ENCODE measurements at places on chromosomes 13 and 19.

- DNase-seq, result no peak
Measured at GRCh38 chr13:28044608-28045007, 55.8 kb downstream of the FLT3 start.

GRCh38 chr13:28492569-28493367 is 2.2 kb downstream of the FLT1 start:
- no peak for DNase-seq

DNA sequence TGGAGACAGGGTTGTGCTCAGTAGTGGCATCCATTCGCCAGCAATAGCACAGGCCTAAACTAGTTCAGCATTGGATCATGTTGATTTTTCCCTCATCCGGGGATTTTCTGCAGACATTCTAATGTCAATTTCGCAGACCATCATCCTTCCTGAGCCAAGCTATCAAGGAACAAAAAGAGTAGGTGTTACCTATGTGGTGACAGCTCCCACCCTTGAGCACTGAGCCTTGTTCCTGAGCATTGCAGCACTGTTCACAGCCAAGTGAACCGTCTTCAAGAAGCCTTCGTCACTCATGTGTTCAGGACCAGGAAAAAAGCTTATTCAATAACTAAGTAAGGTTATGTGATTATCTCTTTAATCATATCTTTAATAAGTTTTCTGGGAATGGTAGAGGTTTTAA is 576.2 kb downstream of the UQCRFS1 start:
- DNase-seq, result no peak

GRCh38 chr13:98221234-98221633 is 44.2 kb upstream of the RNF113B start:
- DNase-seq, result peak; percentile 12

DNA sequence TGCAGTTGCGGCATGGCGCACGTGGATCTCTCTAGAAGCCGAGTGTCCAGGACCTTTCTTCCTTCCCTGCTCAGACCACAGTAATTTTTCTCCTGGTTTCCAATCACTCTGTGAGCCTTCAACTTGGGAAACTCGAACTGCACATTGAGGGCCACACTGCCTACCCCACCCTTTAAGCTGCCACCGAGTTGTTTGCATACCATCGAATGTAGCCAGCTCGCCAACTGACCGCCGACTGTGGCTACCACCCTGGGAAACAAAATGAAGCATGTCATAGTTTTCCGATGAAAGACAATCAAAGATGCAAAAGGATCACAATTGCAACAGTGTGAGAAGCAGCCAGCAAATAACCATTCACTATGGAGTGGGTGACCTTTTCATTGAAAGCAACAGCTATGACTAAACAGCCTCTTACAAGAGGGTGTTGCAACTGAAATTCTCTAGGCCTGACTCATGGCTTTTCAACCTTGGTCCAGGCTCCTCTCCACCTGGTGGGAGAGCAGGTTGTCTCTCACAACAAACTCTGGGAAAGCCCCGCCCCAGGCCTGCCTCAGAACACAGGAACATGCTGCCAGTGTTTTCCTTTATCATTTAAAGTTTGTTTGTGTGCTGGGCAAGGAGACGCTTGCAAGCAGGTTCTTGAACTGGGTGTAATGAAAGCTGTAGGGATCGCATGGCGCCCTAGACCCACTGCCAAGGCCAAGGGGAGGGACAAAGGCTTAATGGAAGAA is 141.7 kb upstream of the SERP2 start:
- DNase-seq, result no peak

GRCh38 chr13:109148243-109148642 is 518.8 kb downstream of the MYO16 start:
- DNase-seq, result no peak

- no peak for DNase-seq
Measured at GRCh38 chr19:55537741-55538111, 793 bp upstream of the SBK2 start.

GRCh38 chr19:17339088-17339741 is 1.9 kb downstream of the GTPBP3 start:
- DNase-seq, result no peak

DNA sequence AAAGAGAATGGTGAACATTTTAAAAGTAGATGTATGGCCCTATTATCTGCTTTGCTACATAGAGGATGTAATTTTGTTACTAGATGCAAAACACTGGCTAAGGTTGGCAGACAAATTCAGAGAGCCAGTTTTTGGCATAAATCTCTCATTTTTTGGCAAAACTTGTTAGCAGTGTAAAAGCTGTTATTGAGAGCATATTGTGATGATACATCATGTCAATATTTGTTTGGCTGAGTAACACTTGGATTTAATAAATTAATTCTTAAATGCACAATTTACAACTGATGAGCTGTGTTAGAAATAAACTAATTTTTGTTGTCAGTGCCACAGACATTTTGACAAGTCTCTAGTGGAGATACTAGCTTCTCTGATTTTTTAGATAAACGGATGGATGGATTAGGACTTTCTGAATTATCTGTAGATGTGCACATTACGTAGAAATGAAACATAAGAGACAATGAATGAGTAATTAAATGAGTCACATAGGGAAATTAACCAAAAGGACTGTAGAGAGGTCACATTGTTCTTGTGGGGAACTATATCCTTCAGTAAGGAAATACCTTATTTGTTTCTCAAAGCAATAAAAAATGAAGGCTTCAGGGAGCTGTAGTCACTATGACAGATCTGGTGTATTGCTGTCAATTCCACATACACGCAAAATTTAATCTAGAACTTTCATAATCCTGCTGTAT is 17.4 kb downstream of the UFM1 start:
- peak; percentile 48 for DNase-seq

- no peak for DNase-seq
Measured at GRCh38 chr13:113220141-113220598, 10.8 kb downstream of the CUL4A start.

DNA sequence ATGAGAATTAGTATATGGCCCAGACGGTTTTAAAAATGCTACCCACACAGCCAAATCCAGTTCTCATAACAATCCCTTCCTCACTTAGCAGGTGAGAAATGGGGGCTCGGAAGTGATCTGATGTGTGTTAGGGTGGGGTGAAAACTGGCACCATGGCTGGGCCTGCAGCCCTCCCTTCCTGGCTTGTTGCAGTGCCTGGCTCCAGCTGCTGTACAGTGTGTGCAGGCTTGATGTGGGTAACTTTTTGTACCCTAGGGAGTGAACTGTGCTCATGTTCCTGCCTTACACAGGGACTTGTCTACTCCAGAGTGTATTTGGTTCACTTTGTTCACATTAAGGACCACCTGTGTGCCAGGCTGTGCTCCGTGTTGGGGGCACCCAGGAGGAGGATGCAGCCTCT is 177.2 kb downstream of the LMO7 start:
- DNase-seq, result no peak

GRCh38 chr19:14105680-14106079 is 11.9 kb downstream of the PRKACA start:
- DNase-seq, result no peak

DNA sequence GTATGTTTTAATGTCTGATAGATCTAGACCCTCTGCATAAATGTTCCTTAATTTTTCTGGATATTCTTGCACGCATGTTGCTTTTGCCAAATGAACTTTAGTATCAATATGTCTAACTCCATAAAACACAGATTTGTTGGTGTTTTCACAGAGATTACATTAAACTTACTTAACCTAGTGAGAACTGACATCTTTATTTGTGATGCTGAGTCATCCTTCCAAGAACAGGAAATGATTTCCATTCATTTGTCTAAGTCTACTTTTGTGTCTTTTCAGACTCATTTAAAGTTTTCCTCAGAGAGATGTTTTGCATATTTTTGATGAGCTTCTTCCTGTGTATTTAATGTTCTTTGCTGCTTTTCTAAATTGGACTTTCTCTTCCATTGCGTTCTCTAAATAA is 184.0 kb downstream of the SLC7A1 start:
- no peak for DNase-seq

- DNase-seq, result no peak
Measured at GRCh38 chr19:15874821-15875474, 22.9 kb downstream of the CYP4F2 start.

- no peak for DNase-seq
Measured at GRCh38 chr13:59663707-59664106, 500.0 kb downstream of the DIAPH3 start.

DNA sequence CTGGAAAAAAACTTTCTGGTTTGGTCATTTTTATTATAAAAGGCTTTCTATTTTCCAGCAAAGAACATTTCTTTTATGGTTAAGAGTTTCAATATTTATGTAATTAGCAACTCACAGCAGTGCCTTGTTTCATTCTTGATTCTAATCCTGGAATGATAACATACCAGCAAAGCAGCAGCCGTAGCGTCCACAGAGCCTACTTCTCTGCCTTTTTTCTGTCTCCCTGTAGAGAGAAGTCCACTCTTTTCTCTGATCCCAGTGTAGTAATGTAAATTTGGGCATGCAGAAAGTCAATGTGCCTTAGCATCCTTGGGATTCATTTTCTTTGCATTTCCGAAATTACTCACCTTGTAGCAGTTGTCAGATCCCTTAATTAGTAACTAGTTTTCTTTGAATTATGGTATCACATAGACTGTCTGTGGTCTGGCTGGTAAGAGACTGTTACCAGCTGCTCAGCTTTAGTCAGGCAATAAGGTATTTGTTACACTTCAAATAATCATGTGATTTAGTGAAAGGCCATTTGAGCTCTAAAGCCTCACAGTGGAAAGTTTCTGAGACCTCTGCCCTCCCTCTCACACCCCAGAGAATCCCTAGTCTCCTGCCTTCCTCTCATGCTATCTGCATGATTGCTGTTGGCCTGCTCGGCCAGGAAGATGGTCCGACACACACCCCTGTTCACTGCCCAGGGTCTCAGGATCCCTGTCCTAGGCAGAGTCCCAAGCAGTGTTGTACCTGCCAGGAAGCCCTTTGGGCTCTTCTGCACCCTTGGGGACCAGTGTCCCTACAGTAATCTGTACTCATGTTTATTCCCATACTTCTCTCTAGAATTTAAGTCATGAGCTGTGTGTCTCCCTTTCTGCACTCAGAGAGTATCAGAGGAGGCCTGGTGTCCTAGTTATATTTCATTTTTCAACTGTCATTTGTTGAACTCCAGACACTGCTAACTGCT is 86.3 kb downstream of the LRCH1 start:
- DNase-seq, result no peak

DNA sequence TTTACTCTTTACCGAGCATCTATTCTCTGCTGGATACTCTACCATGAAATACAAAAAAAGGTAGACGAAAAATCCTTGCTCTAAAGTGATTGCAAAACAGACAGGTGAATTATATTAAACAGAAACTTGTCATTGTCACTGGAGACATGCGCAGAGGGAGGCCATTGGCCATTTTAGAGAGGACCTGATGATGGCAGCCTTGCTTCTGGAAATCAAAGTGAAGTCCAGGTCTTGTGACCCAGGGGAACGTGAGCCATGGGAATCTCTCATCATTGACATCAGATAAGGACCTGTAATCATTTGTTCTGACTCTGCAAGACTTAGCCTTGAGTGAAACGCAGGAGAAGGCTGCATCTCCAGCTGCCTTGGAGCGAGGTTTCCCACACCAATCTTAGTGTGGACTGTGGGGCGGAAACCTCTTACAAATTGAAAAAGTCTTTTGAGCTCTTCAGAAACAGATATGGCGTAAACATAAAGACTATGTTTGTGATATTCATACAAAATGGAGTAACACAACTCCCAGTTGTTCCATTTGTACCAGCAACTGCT is 16.8 kb upstream of the SLC46A3 start:
- no peak for DNase-seq

DNA sequence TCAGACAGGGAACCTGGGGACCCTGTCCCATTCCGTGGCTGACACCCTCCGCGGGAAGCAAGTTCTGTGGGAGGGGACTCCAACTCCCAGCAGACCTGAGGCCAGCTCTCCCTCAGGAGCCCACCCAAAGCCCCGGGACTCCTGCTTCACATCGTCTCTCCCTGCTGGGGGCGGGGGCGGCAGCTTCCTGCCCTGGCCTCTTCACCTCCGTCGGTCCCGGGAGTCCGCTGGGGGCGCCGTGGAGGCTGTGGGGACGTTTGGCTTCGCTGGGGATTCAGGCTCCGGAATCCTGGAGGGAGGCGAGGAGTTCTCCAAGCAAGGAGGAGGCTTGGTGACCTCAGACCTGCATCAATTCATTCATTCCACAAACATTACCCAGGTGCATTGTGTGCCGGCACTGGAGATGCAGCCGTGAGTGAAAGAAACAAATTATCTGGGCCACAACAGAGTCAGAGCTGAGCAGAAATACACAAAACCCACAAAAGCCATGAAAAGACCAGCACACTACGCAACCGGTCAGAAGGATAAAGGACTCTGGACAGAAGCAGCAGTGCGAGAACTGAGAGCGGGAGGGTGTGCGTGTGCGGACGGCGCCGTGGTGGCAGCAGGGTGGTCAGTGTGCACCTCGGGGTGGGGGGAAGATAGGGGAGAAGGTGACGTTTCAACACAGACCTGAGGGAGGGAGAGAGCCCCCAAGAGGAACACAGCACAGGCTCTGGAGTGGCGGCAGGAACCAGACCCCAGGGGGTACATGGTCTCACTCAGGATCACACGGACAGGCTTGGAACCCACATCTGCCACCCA is 19.0 kb downstream of the EPS8L1 start:
- no peak for DNase-seq

DNA sequence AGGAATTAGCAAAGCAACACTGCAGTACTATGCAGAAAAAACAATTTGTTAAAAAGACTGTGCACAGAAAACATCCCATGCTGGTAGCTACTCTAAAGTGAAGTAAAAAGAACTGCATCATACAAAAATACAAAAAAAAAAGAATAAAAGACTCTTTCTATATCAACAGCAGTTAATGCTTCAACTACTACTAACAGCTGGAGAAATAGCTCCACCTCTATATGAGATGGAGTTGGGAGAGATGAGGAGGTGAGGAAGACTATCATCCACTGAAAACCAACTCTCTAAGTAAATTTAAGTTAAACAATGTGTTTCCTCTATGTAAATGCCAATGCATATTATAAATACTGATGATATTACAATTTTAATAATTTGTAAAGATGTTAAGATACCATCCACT is 1.8 kb downstream of the ZC3H13 start:
- DNase-seq, result no peak

GRCh38 chr19:27652796-27653195 is 1560.2 kb downstream of the UQCRFS1 start:
- DNase-seq, result no peak

DNA sequence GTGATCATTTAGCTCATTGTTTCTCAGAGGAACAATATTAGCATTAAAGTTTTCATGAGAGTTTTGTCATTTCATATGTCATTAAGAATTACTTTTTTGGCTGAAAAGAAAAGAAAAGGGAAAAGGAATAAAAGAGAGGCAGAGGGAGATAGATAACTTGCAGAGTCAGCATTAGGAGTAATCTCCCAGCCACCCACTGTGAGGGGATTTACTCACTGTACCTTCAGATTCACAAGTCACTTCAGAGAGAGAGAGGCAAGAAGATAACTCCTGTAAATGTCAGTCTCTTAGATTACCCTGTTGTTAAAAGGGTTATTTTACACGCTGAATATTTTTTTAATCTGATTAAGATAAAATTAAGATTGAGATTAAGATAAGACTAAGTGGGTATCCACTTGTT is 125.2 kb downstream of the POU4F1 start:
- no peak for DNase-seq

All from NCI-H446 treated with DMSO at 0.1 percent for 48 hours (cell line).